NCI-H146 (cell line): ENCODE measurements at places on chromosomes 6 and 20.

DNA sequence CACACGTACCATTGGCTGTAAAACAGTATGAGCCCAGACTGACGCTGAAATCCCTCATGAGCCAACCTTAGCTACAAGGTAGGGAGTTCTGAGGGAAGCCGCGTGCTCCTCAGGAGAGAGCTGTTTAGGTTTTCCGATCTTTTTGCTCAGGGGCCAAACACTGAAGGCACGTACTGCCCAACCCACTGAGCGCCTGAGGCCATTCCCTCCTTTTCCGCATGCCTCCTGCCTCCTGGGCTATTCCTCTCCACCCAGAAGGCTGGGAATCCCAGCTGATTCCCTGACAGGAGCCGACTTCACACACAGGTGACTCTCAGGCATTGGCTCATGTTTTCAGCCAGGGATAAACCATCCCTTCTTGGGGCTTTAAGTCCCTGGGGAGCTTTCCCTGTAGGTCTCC lies 5.4 kb upstream of the FAM83D start:
- DNase-seq = no peak

- peak; percentile 82 for DNase-seq
Observed at GRCh38 chr6:134517145-134517658, 199.3 kb upstream of the SGK1 start.

- no peak for DNase-seq
Observed at GRCh38 chr6:153564803-153565202, 433.7 kb upstream of the RGS17 start.

DNA sequence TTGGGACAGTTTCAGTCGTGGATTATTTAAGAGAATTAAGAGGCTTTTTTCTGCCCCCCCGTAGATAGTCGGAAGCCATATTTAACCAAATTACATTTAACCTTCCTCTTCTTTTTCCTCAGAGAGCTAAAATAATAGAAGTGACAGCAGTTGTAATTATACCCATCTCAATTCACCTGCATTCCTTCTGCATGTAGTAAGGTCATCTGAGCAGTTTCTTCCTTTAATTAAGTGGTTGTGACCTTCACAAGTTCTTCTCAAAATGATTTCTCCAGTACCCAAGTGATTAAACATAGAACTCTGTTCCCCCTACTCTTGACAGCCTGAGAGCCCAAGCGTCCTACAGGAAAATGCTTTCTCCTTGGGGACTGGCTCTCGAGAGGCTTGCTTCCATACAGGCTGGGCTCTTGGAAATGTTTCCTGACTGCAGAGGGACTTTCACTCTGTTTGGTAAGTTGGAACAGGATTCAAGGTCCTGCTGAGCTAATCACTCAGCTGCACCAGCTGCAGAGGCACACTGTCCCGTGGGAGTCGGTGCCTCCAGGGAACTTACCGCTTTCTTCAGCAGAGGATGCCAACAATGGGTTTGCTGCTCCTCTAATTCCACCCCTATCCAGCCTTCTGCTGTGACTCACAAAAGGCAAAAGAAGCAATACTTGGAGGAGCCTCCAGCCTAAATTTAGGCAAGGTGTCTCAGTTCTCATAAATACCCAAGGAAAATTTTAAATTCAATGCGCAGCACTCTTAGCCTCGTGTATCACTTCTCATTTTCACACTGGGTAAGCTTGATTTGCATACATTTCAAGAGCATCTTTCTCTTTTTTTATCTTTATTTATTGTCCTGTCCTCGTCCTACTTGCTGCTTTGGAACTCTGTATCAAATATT lies 414.9 kb downstream of the KIF16B start:
- no peak for DNase-seq

DNA sequence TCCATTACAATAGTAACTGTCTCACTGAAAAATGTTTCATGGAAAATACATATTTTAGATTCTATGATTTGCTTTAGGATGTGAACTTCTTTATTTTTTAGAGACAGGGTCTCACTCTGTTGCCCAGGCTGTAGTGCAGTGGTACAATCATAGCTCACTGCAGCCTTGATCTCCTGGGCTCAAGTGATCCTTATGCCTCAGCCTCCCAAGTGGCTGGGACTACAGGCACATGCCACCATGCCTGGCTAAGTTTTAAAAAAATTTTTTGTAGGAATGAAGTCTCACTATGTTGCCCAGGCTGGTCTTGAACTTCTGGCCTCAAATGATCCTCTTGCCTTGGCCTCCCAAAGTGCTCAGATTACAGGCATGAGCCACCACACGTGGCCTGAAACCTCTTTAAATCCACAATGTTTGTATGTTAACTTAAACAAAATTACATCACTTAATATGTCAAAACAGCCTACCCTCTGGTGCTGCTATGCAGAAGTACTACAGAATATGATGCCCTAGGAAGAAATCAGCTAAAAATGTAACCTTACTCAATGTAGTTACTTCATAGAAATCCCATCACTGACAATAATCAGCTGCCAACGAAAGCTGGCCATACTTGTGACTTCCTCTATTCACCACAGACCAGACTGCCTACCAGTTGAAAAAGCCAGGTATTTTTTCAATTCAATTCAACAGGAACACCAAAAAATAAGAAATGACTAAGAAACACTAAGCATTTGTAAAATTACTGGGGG lies 17.6 kb downstream of the EEF1A1 start:
- no peak for DNase-seq

DNA sequence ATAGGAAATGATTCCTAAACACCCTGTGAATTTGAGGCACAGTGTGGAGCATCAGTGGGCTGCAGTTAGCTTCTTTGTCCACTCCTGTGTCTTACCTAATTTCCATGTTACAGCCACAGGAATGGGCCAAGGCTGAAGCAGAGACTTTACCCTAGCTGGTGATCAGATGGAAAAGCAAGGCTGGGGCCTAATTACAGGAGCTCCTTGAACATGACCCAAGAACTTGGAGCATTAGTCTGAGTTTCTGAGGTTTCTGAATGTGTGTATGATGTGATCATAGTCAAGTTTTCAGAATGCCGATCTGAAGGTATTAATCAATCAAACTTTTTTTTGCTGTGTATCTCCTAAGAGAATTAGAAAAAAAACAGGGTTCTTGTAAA lies 18.0 kb downstream of the HECA start:
- DNase-seq = no peak

GRCh38 chr20:22312744-22313346 lies 271.5 kb downstream of the FOXA2 start:
- peak; percentile 37 for DNase-seq

GRCh38 chr6:155187994-155188706 lies 75.7 kb upstream of the CLDN20 start:
- DNase-seq = no peak

DNA sequence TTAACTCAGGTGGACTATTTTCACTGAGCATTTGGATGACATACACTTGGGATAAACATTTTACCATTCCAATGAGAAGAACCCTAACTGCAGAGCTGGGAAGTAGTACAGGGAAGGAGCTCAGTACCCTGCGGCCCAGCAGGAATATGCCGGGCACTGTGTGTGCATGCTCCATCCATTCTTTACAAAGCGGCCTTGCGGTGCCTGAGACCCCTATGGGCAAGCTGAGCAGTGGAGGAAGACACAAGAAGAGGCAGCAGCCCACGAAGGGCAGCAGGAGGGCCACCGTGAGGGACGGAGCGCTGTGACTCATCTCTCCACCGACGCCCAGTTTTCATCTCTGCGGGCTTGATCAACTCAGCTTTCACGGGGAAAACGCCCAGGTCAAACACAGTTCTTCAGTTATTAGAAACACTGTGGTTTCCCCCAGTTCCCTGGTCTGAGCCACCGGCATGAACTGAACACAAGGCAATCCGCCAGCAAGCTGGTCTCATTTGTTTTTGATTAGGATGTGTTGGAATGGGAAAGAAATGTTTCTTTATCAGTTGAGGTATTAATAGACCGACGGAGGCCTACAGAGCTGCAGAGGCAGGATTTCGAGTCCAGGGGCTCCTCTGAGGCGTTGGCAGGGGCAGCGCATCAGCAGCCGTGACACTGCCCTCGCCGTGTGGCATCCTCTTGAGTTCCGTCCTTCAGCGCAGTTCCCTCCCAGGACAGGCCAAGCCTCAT lies 44.9 kb downstream of the IRF4 start:
- DNase-seq = no peak

GRCh38 chr6:7832904-7833750 lies 77.5 kb downstream of the TXNDC5 start:
- no peak for DNase-seq

- no peak for DNase-seq
Observed at GRCh38 chr6:158707821-158708195, 58.0 kb downstream of the SYTL3 start.

GRCh38 chr20:46592580-46593362 lies 42.3 kb upstream of the OCSTAMP start:
- no peak for DNase-seq

GRCh38 chr6:44826025-44826676 lies 438.6 kb downstream of the CDC5L start:
- DNase-seq = no peak

DNA sequence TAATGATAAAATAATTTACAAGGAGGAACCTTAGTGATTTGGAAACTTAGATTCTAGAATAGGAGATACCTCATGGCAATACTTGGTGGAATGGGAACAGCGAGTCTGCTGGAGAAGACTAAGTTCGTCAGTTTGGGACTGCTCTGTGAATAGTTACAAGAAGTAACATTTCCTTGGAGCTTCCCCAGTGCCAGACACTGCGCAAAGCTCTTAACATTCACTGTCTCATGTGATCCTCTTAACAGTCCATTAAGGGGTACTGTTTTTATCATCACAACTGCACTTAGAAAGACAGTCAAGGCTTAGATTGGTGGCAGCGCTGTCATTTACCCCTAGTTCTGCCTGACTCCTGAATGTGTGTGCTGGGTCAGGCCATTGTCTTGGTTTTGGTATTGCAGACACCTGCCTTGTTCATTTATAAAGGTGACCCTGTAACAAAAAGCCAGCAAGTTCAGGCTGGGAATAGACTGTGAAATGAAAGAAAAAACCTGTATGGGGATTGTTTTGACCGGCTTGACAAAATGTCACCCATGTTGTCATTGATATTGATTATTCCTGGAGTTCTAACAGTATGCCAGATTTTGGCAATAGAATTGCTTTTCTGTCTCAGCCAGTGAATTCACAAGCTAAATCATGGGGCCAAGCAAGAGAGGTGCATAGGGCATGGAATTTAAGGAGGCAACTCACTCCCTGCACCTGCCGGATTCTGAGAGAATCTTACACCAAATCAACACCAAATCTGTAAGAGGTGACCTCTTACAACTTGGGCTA lies 118.4 kb downstream of the SASH1 start:
- no peak for DNase-seq

DNA sequence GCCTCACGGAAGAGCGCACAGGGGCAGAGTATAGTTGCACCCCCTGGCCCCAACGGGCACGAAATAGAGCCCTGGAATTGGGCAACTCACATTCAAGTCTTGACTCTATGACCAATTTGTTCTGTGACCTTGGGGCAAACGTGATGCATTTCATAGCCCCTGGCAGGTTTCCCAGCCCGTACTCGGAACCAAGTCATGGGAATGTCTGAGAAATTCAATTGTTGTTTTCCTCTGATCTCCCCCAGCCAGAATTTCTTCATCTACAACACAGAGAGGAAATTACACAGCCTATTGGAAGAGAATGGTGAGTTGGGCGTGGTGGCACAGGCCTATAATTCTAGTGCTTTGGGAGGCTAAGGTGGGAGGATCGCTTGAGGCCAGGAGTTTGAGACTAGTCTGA lies 322.3 kb upstream of the SULF2 start:
- no peak for DNase-seq

DNA sequence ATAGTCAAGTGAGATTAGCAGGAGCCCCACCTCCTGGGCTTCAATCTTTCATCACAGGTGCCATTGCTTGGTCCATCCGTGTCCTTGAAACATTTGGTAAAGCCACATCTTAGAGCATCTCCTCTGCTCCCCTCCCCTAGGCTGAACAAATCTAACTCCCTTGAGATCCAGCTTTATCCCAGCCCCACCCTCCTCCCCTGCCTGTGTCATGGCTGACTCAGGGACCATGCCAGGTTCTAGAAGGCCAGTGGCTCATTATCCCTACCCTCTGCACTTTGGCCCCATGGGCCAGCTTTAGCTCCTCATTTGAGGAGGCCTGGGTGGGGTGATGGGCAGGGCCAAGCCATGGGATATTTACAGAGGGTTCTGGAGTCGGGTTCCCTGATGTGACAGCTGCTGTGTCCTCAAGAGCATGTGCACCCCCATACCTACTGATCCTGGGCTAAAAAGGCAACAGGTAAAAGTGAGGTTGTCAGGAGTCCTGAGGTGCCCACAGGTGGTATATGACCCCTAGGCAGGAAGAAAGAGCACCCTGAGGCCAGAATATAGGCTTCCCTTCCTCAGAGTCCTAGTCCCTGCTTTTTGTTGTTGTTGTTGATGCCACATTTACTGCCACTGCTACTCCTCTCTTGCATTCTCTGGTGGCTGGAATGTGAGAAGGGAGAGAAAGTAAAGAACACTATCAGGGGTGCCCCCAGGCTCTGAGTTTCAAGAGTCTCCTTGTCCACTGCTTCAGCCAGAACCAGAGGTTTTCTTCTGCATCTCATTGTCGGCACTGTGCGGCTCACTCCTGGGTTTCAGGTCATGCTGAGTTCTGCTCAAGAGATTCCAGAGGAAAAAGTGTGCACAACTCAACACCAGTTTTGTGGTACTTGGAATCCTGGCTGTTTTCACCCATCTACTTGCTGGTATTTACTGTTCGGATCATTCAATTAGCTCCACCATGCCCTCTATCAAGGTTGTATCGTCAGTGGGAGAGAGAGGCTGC lies 228.4 kb downstream of the LRFN2 start:
- no peak for DNase-seq

DNA sequence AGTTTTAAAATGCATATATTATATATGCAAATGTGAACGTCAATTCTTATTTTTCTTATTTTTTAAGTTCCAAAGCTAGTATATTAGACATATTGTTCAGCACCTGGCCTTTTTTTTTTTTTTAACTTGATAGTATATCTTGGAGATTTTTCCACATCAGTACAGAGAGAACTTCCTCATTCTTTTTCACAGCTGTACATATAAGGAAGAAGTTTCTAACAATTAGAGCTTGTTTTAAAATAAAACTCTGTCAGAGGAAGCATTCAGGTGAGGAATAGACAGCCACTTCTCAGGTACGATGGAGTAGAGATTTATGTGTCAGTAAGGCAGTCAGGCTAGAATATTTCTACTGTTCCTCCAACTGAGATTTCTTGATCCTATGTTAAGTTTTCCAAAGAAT lies 233.1 kb upstream of the SUPT3H start:
- DNase-seq = no peak

DNA sequence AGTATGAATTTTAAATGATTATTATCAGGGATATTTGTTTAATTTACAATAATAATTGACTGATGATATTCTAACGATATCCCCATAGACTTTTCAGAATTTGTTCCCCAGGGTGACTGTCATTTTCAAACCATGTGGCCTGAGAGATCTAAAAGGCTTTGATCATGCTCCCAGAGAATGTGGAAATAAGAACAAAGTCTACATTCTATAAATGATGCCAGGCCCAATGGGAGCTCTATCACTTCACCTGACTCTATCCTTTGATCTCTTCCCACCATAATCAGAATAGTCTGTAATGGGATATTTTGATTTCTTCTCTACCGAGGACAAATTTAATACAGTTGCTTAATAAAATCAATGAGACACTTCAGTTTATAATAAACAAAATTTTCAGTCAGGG lies 483.4 kb upstream of the IRAK1BP1 start:
- no peak for DNase-seq

- no peak for DNase-seq
Observed at GRCh38 chr6:1667012-1667804, 57.5 kb downstream of the FOXC1 start.
